Posterior cingulate gyrus (tissue), 11 donors: ENCODE measurements at places on chromosomes 3 and 15.

DNA sequence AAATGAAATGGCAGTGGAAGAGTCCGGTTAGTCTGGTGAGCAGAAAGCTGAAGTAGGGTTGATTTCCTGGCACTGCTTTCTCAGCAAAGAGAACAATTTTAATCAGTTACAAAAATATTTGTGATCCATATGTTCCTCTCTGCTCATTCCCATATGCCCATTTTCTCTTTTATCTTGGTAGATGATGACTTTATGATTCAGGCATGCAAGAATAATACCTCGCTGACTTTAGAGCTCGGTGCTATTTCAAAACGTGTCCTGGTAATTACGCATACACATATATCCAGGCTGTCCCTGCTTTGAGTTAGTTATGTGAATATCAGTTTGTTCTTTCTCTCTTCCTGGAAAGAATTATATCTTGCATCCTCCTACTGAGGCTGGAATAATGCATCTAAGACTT lies 38.5 kb downstream of the ARPP21 start:
- DNase-seq: no peak

DNA sequence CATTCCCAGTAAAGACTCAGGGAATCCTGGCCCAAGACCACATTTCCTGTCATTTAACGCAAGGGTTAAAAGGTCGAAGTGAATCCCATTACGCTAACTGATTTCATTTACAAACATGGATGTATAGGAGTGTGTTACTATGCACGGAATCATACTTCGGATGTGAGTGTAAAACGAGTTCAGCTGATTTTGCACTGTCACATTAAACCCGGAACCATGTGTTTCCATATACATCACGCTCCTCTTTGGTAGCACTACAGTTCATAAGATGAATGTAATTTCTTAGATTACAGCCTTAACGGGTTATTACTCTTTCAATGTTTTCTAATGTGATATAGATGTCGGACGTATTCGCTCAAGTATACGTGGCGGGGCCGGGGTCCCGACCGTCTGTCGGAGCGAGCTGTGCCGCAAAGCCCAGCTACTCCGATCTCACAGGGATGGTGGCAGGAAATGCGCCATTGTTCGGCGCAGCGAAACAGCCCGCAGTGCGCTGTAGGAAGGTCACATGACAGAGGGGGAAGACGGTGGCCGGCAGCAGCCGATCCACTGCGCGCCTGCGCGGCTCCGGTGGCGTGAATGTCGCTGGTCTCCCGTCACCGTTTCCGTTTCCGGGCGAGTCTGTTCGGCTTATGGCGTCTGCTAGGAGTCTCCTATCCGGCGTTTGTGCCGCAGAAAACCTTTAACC lies 97.3 kb downstream of the NPAP1 start:
- peak; percentile 97 for DNase-seq

GRCh38 chr3:170808041-170808440 lies 62.0 kb downstream of the RPL22L1 start:
- no peak for DNase-seq

DNA sequence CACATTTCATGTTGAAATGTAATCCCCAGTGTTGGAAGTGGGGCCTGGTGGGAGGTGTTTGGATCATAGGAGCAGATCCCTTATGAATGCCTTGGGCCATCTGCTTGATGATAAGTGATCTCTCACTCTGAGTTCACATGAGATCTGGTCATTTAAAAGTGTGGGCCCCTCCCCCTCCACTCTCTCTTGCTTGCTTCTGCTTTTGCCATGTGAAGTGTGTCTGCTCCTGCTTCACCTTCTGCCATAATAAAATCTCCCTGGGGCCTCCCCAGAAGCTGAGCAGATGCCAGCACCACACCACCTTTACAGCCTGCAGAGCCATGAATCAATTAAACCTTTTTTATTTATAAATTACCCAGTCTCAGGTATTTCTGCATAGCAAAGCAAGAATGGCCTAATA lies 14.2 kb upstream of the CD200R1L start:
- DNase-seq: no peak

- no peak for DNase-seq
These were observed 27.6 kb upstream of the ZFAND6 start for GRCh38 chr15:80031841-80032240.

DNA sequence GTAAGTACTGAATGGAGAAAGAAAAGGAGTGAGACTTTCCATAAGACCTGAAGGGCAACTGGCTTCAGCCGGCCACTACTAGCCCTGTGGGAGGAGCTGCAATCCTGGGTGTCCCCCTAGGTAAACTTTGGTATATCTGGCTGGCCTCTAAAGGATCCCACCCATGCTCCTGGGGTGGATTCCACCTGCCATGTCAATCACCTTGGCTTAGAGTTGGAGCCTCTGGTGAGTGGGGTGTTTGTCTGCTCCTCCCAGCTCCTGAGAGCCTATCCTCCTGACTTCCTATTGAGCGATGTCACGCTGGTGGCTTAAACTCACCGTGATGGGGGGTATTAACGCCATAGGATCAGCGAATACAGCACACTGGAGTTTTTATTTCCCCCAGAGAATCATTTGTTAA lies 2.6 kb downstream of the SPTBN5 start:
- DNase-seq: no peak

GRCh38 chr3:160478338-160478737 lies 28.8 kb upstream of the TRIM59 start:
- no peak for DNase-seq

DNA sequence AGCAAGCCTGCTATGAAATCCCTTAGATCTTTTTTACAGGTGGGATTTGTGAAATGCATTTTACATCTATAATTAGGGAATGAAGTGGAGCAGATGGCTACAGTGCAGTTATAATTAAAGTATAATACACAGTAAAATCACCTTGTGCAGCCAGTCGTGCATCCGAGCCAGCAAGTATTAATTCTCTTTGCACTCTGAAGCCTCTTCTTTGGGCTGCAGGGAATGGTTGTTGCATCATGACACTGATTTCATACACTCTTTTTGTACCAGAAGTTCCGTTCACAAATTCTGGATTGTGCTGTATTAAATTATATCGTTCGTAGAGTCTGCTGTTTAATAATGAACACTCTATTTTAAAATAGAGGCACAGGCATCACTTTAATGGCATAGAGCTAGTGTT lies 28.7 kb upstream of the TP63 start:
- DNase-seq: no peak

DNA sequence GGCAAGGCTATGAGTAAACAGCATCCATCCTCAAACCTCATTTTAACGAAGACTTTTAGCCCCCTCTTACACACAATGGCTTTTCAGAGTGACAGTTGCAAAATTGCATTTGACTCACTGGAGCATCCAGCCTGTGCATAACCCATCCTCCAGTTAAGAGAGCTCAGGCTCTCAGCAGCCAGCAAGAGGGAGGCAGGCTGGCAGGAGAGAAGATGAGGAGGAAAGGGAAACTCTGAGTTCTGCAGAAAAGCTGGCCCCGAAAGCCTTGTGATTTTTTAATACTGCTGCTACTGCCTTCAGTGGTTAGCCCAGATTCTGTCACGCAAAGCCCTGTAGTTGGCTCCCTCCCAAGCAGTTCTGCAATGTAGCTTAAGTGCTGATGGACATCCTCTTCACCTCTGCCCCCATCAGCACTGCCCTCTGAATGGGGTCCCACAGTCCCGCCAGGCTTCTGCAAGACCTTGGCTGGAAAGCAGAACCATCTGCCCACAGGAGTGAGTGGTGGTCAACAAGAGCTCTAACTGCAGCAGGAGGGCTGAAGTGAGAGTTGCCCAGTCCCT lies 371.3 kb downstream of the EPHB1 start:
- no peak for DNase-seq

DNA sequence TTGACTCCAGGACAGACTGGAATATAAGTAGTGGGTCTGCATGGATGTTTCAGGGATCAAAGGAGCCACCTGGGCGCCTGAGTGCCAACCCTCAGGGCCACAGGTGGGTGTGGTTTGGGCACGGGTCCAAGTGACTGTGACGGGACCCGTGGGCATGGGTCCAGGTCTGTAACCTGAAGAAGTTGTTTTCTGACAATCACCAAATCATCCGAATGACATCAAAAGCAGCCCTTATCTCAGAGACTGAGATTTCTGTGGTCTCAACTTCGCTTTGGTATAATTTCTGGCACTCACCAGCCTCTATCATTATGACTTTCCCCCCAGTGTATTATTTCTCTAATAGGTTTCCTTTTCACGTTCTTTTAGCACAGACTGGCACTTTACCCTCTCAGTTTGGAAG lies 24.4 kb downstream of the RLBP1 start:
- no peak for DNase-seq

DNA sequence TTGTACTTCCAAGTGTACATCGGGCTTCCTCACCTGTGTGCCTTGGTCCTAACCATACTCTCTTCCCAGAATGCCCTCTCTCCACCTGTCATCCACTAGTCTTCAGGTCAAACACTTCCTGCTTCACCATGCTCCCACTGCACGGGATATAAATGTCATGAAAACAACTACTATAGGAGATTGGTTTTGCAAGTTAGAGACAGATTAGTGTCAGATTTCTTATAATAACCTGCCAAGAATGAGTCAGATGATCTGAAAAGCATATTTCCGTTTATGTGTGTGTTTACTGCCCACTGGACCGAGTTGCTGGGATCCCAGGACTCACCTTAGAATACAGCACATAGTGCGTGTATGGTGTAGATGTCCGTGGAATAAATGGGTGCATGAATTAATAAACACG lies 21.4 kb downstream of the PLA1A start:
- DNase-seq: no peak

GRCh38 chr3:67377299-67377698 lies 277.1 kb downstream of the SUCLG2 start:
- no peak for DNase-seq

DNA sequence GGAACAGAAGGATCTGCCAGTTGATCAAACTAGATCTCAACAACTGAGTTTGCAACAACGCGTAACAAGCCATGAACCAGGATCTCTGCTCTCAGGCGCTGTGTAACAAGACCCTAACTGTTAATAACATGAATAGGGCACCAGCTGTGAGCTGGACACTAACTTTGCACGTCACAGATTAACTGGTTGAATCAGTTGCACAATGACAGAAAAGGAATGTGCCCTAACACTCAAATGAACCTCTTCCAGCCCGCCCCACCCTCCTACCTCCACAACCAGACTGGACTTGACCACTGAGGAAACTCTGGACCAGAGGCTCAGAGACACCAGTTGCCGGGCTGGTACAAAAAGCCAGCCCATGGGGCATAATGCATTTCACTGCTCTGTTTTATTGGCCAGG lies 34.3 kb downstream of the MCF2L2 start:
- no peak for DNase-seq

DNA sequence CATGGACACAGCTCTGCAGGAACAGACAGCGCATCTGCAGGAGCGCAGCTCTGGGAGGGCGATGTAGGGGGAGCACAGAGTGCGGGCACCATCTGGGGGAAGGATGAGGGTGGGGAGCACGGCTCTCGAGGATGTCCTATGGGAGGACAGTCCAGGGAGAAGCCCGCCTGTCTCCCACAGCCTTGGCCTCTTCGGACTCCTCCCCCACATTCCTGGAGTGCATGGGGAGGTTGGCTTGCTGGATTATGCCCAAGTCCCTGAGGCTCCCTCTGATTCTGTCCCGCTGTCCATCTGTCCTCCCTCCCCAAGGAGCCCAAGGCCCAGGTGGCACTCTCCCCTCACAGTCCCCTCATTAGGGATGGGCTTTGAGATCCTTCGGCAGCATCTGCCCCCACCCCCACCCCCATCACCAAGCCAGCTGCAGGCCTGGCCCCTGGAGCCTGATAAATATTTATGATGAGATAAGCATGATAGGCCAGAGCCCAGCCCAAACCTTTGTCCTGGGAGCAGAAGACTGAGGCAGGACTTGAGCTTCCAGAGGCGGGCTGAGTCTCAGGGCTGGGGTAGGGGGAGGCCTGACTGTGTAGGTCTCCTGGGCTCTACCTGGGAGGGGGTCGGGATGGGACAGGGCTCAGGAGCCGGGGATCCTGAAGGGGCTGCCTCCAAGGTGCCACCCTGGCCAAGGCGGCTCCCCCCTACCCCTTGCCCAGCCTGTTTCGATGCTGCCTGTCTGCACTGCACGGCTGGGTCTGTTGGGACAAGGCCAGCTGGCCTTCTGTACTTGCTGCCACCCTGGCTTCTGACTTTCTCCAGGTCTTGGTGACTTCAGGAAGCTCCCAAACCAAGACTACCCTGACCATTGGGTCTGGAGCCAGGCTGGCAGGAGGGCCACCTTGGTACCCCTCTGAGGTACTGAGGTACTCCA lies 28.6 kb upstream of the SEMA3F start:
- DNase-seq: peak; percentile 4

DNA sequence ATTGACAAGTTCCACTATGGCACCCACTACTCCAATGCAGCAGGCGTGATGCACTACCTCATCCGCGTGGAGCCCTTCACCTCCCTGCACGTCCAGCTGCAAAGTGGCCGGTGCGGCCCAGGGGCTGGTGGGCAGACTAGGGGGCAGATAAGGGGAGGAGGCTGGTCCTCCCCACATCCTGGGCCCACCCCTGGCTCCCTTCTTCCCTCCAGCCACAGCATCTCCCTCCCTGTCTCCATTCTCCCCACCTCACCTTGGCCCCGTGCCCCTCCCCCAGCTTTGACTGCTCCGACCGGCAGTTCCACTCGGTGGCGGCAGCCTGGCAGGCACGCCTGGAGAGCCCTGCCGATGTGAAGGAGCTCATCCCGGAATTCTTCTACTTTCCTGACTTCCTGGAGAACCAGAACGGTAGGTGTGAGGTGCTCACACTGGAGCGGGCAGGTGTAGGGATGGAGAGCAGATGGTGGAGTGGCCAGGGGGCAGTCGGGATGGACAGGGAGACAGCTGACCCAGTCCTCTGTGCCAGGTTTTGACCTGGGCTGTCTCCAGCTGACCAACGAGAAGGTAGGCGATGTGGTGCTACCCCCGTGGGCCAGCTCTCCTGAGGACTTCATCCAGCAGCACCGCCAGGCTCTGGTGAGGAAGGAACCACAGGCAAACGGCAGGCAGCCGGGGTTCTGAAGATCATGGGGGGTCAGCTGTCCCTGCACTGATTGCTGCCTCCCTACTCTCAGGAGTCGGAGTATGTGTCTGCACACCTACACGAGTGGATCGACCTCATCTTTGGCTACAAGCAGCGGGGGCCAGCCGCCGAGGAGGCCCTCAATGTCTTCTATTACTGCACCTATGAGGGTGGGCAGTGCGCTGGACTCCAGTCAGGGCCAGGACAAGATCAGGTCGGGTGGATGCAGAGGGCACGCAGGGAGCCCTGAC lies 26.0 kb downstream of the NBEAL2 start:
- DNase-seq: no peak

DNA sequence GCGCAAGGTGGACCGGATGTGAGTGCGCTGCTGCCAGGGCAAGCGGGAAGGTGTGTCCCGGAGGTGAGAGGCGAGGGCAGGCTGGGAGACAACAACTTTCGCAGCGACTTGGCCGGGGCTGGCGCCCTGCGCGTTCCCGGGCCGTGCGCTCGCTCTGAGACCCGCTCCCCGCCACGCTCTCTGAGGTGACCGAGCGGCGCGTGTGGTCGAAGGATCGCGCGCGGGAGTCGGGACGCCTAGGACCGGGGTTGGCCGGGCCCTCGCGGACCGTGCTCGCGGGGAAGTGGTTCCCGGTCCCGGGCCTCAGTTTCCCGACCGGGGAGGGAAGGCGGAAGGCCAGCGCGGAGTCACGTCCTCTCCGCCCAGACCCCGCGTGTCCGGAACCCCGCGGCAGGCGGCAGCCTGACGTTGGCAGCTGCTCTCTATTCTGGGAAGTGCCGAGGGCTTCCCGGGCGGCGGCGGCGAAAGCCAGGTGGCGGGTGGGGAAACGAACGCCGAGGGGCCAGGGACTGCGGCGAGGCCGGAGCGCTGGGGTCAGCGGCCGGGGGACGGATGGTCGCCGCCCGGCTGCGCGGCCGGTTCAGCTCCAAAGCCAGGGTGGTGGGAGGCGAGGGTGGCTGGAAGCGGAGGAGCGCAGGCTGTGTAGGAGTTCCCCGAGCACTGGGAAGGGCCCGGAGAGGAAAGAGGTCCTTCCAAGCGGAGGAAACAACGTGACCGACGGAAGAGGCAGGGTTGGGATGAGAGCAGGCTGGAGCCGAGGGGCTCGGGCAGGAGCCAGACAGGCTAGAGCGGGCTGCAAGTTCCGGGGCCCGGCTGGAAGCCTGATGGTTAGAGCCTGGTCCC lies 1.0 kb upstream of the IGF2BP2 start:
- DNase-seq: no peak
